ENCODE measurements at places on chromosomes 7 and 10.

DNA sequence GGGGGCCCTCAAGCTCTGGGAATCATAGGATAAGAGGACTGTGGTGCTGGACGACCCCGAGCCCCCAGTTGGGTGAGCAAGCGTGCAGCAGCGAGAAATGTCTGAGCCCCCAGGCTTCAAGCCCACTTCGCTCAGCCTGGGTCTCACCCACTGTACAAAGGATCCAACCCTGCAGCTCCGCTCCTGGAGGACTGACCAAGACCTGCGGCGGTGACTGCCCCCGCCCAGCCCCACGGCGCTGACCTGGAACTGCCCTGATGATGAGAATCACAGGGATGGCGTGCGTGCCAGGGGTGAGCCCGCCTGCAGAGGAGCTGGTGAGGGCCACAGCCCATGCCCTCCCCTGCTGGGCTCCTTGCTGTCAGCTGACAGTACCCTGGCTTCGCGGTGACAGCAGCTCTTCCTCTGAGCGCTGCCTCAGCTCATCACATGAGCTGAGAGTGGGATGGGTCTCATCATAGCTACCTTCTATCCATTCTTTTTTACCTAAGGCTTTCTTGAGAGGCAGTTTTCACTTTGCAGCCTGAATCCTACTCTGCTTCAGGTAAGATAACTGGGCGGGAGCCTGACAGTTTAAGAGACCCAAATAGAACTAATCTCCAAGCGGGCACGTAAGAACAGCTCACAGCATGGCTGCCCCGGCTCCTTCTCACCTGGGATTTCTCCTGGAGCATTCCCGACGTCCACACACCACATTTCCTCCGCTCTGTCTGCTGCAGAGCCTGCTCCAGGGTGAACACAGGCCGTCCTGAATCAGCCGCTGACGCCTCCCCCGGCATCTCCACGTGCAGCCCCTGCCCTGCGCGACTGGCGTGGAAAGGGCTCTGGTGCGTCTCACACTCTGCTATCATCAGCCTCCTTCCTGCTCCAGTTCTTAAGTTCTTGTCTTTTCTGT lies 329.9 kb downstream of the PTPRN2 start:
- DNase-seq = no peak

DNA sequence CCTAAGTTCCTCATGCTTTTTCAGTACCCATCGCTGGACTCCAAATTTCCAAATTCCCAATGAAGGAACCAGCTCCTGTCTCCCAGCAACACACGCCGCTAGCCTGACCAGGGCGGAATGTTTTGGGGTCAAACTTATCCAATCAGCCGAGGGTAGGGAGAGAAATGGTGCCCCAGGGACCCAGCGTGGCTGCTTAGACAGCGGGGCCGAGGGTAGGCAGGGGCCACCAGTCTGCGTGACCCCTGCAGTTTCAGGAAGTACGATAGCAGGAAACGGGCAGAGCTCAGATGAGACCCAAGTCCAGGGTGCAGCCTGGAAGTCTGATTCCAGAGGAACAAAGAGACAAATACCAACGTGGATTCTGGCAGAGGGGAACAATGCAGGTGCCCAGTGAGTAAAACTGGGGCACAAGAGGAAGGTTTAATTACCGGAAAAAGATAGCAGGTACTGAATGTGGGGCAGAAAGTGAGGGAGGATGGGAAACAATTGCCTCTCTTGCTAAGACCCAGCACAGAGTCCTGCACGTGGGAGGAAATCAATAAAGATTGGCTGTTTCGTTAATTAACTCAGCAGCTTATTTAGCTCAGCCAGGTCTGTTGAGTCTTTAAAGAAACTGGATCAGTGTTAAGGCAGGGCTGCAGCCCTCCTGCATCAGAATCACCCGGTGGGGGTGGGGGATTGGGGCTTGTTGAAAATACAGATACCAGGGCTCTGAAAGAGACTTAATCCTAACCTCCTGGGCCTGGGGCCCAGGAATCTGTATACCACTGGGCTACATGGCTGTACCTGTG lies 50.4 kb upstream of the NFE2L3 start:
- DNase-seq = no peak

DNA sequence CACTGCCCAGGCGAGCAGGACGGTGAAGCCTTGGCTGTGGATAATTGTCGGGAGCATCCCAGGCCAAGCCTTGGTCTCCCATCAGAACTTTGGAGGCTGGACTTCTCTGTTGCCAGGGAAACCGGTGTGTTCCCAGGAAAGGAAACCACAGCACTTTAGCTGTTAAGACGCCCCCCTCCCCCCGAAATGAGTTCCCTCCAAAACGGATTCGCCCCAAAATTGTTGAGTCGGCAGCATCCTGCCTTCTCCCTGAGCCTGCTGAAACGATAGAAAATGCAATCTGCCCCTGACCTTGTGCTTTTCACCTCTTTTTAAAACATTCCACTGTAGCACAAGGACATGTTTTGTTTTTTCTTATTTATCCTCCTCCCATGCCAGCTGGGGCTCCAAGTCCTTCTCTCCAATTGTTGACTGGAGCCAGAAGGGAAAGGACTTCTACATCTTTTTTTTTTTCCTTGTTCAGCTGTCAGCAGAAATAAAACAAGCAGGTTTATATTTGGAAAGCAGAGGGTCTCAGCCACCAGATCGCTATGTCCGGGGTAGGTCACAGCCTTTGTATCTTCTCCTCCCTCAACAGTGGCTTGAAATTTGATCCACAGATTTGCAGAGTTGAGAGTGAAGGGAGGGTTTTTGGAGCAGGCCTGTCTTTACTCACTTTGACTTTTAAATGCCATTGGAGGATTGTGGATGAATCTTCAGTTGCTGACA lies 116.5 kb downstream of the ZMIZ1 start:
- DNase-seq = no peak

DNA sequence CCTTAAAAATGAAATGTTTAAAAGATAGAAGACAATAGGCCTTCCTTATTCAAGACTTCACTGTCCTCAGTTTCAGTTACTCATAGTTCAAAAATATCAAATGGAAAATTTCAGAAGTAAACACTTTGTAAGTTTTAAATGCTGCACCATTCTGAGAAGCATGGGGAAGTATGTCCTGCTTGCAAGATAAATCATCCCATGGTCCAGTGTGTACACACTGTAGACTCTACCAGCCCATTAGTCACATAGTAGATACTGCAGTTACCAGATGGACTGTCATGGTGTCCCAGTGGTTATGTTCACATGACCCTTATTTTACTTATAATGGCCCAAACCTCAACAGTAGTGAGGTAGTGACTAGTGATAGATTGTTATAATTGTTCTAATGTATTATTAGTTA lies 69.5 kb downstream of the PTPN12 start:
- DNase-seq = no peak

GRCh38 chr7:37729181-37729580 lies 45.6 kb downstream of the GPR141 start:
- DNase-seq = no peak

- no peak for DNase-seq
Measured at GRCh38 chr7:64599359-64599758, 36.5 kb upstream of the ZNF680 start.

DNA sequence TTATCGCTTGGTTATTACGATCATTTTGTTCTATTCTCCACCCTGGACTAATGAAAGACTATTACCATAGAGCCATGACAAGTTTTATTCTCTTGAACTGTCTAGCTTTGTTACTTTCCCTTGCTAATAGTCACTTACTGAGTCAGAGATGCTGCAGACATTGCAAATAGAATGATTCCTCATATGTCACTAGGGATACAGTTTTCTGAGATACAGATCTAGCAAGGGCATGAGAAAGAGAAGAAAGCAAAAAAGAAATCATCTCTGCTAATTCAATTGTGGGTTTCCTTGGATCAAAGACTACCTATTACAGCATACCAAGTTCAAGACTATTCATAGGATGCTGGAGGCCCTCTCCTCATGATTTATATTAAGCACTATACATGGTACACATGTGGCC lies 204.3 kb downstream of the MBL2 start:
- no peak for DNase-seq

DNA sequence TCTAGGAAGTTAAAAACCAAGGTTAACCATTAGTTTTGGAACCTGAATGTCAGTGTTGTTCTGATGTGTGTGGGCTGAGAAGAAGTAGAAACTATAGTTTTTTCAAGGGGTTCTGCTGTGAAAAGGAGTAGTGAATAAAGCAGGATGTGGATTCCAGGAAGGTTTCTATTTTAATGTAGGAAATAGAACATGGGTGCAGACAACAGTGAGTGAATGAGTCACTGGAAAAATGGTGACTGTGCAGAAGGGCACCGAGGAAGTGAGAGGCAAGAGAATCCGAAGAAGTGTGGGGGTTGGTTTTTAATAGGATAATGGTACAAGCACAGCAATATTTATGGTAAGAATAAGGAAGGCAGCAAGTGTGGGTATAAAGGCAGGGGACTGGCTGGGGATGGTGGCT lies 120.4 kb downstream of the ARHGAP21 start:
- DNase-seq = no peak

DNA sequence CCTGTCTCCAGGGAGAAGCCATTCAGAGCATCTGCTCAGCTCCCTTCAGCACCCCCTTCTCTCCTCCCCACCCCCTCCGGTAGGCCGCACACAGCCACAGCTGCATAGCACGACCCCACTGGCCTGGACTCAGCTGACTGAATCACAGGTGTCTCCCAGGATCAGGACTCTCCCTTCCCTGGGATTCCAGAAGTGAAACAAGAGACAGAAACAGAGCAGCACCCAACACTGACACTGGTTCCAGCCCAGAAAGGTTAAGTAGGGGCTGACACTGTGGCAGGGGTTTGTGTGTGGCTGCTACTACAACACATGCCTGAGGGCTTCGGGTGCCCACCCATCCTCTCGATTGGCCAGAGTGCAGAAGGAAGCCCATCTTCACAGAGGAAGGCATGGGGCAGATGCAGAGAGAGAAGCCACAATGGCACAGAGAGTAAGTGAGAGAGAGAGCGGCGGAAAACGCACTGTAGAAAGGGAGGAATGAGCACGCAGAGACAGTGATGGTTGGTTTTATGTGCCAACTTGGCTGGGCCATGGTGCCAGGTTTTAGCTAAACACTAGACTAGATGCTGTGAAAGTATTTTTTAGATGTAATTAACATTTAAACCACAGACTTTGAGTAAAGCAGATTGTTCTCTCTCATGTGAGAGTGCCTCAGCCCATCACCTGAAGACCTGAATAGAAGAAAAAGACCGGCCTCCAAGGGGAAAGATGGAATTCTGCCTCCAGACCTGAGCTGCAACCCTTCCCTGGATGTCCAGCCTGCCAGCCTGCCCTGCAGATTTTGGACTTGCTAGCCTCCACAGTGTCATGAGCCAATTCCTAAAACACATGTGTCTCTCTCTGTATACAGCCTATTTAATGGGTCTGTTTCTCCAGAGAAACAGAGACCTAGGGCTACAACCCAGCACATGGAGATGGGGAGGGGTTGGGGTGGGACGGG lies 107.5 kb downstream of the GRB10 start:
- DNase-seq = no peak

DNA sequence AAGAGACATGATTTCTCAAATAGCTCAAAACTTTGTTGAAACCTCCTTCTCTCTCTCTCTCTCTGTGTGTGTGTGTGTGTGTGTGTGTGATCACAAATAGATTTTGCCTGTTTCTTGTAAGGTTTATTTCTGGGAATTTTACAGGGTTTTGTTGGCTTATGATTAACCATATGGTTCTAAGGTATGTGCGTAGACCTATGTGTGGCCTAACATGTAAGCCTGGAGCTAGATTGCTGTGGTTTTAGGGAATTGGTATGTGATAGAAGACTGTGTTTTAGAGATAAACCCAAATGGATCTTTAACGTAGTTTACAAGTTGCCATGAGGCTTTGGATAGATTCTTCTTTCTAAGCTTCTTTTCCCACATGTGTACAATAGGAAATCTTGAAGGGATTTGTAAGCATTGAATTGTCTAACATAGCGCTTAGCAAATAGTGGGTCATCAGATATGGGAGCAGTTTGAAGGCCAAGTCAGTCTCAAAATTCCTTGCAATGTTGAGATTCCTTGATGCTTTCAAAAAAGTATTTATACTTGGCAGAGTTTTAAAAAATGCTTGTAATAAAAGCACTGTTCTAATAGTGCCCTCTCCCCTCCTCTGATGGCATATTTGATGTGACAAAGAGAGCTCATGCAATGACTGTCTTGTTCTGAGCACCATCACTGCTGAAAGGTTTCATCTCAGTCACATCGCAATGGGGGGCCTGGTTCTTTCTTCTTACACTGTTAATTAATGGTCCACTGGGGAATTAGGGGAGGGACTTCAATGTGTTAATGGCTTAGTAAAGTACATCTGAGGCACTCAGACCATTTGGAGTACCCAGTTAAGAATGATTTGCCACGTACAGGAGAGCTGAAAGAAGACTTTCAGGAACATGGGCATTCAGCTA lies 118.2 kb downstream of the SNX10 start:
- DNase-seq = no peak

DNA sequence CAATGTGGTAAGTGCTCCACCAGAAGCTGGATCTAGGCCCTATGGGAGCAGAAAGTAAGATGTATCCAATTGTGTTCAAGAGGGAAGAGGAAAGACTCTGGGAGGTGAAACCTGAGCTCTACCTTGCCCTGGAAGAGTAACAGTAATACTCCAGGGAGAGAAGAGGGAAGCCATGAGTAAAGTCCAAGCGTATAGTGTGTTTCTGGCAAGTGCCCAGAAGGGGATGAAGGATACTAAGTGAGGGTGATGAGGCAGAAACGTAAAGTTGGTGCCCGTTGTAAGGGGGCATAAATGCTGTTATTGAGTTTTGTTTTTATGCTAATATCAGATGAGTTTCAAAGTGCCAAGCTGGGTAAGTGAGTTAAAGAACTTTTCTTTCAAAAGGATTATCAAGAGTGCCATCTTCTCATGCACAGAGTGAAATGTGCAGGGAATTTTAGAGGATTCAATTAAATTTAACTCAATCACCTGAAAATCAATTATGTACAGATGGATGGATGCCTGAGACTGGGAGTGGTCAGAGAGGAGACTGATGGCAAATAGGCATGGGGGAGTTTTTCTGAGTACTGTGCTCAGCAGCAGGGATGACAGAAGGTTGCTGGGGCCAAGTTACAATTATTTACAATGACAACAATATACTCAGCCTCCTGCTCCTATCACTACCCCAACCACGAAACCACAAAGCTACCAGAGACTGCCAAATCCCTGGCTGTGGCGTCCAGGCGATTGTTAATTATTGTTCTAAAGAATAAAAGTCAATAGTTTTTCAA lies 123.3 kb upstream of the LAMB4 start:
- no peak for DNase-seq

GRCh38 chr7:16773326-16773725 lies 19.8 kb downstream of the TSPAN13 start:
- no peak for DNase-seq

- no peak for DNase-seq
Measured at GRCh38 chr7:4745971-4746919, 29.2 kb upstream of the AP5Z1 start.

DNA sequence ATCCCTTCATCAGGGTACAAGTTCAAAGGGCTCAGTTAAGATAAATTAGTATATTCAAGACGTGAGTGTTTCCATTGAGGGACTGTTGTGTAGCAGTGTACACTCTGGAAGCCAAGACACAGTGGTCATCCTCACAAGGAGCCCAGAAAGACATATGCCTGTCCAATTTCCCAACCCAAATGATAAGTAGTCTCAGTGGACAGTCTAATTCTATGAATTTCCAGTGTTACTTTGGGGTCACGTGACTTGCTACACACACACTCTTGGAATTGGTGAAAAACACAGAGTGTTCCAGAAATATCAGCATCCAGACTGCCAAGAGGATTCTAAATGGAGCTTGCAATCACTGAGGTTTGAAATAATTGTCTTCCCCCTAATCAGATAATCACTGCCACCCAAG lies 365.1 kb downstream of the WDR11 start:
- no peak for DNase-seq
